Activated naive CD4-positive, alpha-beta T cell (primary cell): ENCODE measurements at places on chromosomes 7 and 10.

- no peak for DNase-seq
Measured at GRCh38 chr7:50379539-50379938, 70.6 kb downstream of the FIGNL1 start.

DNA sequence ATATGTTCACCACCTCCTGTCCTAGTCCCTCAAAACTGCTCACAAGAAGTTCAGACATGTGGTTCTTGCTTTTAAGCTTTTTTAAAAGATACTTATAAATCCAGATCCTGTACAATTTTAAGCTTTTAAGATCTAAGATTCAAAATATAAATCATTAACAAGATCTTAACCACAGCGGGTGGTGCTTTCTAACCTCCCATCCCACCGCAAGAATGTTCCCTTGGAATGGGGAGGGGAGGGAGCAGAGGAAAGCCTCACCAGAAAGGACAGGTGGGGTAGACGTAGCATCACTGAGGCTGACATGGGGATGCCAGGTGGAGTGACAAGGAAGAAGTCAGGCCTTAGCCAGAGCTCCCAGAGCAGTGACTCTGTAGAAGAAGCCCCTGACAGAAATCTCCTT is 133.5 kb downstream of the C1GALT1 start:
- DNase-seq: no peak

- no peak for DNase-seq
Measured at GRCh38 chr7:107953924-107954303, 49.0 kb downstream of the LAMB1 start.

DNA sequence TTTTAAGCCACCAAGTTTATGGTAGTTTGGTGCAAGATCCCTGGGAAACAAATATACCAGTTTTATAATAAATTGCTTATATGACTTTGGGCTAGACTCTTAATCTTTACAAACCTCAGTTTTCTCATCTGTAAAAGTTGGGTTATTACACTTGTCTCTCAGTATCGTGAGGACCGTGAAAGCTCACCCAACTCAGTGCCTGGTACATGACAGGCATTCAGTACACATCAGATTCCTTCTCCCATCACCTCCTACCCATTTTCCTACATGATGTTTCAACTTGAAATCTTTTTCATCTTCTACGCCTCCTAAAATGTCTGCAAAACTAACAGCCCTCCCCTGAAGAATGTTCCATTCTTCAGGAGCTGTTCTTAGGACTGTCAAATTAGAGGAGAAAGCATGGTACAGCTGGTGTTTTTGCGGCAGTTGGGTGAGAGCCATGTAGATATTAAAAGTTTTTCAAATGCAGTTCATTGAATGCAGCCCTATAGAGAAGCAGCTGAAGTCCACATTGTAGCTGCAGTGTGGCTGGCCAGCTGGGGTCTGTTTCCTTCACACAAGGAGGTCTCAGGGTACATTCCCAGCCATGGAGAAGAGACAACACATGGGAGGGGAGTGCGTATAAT is 812.8 kb downstream of the LRMDA start:
- DNase-seq: no peak

GRCh38 chr7:45687721-45688120 is 113.6 kb downstream of the ADCY1 start:
- DNase-seq: no peak

DNA sequence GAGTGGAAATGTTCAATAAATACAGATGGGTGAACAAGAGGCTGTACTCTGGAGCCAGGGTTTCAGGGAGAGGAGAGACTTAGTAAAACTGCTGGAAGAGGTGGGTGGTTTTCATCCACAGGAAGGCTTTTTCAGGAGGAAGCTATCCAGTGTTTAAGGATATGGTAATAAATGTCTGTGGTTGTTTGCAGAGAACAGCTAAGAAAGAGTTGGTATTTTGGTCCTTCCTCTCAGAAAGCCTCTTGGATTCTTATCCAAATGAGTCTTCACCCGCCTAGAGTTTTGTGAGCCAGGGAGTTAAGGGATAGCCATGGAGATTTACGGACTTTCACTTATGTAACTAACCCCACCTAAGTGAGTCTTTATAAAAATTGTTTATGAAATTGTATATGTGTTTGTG is 95.7 kb downstream of the GNAI1 start:
- no peak for DNase-seq
